ENCODE measurements at places on chromosomes 2 and 18. TPM values are rescaled to one million over a fixed set of nuclear protein-coding genes. Genes with fewer than 3 reads are reported as not detected.

- H3K4me3 ChIP-seq: no peak overlapping the region
- no peaks in the 10 kb centered on the region for H3K4me1 ChIP-seq
- no peak overlapping the region for H3K27ac ChIP-seq
- H3K27me3 ChIP-seq: no peaks in the 10 kb centered on the region
- H3K36me3 ChIP-seq: no peaks in the 10 kb centered on the region
Observed at GRCh38 chr18:52409727-52410126, 69.7 kb downstream of the DCC start.

CNTNAP5 gene
- total RNA-seq: not detected

DNA sequence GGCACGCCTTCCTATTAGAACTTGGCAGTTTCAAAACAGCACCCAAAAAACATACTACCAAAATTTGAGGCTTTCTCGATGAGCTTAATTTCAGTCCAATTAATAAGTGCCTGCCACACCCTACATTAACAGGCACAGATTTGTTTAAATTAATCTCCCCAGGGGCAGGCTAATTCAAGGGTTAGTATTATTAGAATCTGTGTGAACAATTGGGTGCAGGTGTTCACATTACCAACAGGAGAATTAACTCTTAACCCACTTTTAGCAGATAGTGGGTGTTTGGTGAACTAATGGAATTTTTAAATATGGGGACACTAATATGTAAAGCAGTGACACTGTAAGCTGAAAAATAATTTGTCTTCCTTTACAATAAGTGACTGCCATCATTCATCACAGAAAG is 4.1 kb downstream of the MBD2 start:
- no peak overlapping the region for H3K27ac ChIP-seq
- H3K27me3 ChIP-seq: no peaks in the 10 kb centered on the region
- no peaks in the 10 kb centered on the region for H3K36me3 ChIP-seq
- peaks cover 33% of the 10 kb centered on the region for H3K4me1 ChIP-seq

DSG4 gene
- not detected for total RNA-seq

HOXD8 gene
- total RNA-seq: not detected

GRCh38 chr18:37006742-37007141 is 177.8 kb downstream of the KIAA1328 start:
- H3K4me3 ChIP-seq: no peak overlapping the region
- no peak overlapping the region for H3K27ac ChIP-seq
- no peaks in the 10 kb centered on the region for H3K27me3 ChIP-seq
- no peaks in the 10 kb centered on the region for H3K4me1 ChIP-seq
- H3K36me3 ChIP-seq: no peaks in the 10 kb centered on the region

DNA sequence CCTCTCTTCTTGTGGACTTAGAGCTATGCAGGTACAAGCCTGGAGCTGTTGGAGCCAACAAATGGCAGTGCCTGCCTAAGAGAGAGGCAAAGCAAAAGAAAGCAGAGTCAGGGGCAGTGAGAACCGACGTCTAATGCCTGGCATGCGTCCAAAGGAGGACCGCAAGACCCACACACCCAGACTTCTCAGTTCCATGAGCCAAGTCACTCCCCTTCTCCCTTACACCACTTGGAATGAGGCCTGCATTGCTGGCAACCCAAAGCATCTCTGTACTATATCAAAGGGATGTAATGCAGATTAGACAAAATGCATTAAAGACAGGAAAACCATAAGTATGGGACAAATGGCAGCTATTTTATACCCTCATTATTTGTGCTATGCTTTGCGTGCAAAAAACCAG is 49.9 kb upstream of the RNU4ATAC start:
- no peaks in the 10 kb centered on the region for H3K27me3 ChIP-seq
- H3K4me3 ChIP-seq: no peak overlapping the region
- no peaks in the 10 kb centered on the region for H3K4me1 ChIP-seq

SPDYA gene
- total RNA-seq: 12.7 TPM

GRCh38 chr2:195003881-195004471 is 653.0 kb upstream of the SLC39A10 start:
- no peaks in the 10 kb centered on the region for H3K4me1 ChIP-seq
- H3K36me3 ChIP-seq: no peaks in the 10 kb centered on the region
- no peaks in the 10 kb centered on the region for H3K27me3 ChIP-seq
- no peak for DNase-seq
- H3K4me3 ChIP-seq: no peak overlapping the region

GRCh38 chr2:39881494-39881893 is 102.4 kb upstream of the THUMPD2 start:
- H3K36me3 ChIP-seq: no peaks in the 10 kb centered on the region
- DNase-seq: no peak
- H3K27ac ChIP-seq: no peak overlapping the region
- no peaks in the 10 kb centered on the region for H3K4me1 ChIP-seq
- H3K27me3 ChIP-seq: no peaks in the 10 kb centered on the region

GRCh38 chr2:238444242-238444641 is 17.5 kb downstream of the ASB1 start:
- H3K4me3 ChIP-seq: no peak overlapping the region
- no peak overlapping the region for H3K27ac ChIP-seq
- DNase-seq: no peak

DNA sequence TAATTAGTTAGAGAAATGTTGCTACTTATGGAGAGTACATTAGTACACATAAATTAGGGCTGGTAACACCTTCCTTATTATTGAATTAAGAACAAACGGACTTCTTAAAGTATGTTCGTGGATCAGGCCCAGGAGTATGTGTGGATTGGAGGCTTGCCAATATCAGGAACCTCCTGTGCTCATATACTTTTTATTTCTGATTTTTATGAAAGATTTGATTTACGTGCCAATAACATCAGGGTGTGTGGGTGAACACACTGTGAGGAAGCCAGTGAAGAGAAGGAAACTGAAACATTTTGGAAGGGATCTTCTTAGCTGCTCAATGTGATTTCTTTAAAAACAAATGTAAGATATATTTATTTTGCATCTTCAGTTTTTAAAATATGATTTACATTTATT is 113.0 kb downstream of the EFEMP1 start:
- H3K27ac ChIP-seq: no peak overlapping the region
- H3K36me3 ChIP-seq: no peaks in the 10 kb centered on the region
- no peaks in the 10 kb centered on the region for H3K27me3 ChIP-seq
- no peak for DNase-seq

SGO2 gene
- 0.74 TPM for total RNA-seq

- H3K36me3 ChIP-seq: no peaks in the 10 kb centered on the region
- no peaks in the 10 kb centered on the region for H3K27me3 ChIP-seq
- no peak overlapping the region for H3K27ac ChIP-seq
- no peak overlapping the region for H3K4me3 ChIP-seq
- no peaks in the 10 kb centered on the region for H3K4me1 ChIP-seq
Observed at GRCh38 chr2:185306119-185306518, 432.5 kb upstream of the FSIP2 start.

DNA sequence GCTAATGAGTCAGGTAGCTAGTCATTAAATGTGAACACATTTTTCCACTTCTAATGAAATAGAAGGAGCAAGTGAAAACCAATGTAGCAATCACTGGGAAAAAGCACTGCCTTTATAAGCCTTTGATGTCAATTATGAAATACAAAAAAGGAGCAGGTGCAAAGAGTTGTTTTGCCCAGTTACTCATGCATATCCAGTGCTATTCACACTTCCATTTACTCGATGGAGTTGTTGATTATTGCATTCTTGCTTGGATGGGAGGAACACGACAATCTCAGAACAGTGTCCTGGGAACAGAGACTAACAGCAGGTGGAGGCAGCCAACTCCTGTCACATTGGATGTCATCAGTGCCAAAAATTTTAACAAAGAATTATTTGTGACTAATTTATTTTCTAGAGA is 372.5 kb downstream of the CBLN2 start:
- no peaks in the 10 kb centered on the region for H3K27me3 ChIP-seq
- DNase-seq: no peak
- H3K36me3 ChIP-seq: no peaks in the 10 kb centered on the region
- H3K4me3 ChIP-seq: no peak overlapping the region
